ENCODE measurements at places on chromosomes 13 and 19. TPM values are rescaled to one million over a fixed set of nuclear protein-coding genes. Genes with fewer than 3 reads are reported as not detected.

The KMT2B gene
- polyA plus RNA-seq = not detected

The MED26 gene
- polyA plus RNA-seq = 7.7 TPM

The ZNF792 gene
- polyA plus RNA-seq = 2.5 TPM

The TMEM150B gene
- polyA plus RNA-seq = 0.62 TPM

The RGL3 gene
- 0.56 TPM for polyA plus RNA-seq

- DNase-seq = no peak
Observed at GRCh38 chr13:74129500-74130191, 4.6 kb downstream of the KLF12 start.

DNA sequence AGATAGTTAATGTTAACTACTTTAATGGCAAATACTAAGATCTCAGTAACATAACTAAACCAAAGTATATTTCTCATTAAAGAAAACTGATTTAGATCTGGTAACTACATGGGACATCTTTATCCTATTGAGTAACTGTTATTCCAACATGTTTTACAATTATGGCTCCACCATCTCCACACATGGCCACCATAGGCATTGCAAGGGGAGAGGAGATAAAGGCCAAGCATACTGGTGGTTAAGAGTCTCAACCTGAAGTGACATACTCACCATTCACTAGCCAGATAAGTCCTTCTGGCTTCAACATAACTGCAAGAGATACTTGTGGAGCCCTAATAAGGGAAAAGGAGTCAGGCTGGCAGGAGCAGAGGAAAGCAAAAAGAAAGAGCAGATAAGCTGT is 1586.4 kb upstream of the SPRY2 start:
- no peak for DNase-seq

DNA sequence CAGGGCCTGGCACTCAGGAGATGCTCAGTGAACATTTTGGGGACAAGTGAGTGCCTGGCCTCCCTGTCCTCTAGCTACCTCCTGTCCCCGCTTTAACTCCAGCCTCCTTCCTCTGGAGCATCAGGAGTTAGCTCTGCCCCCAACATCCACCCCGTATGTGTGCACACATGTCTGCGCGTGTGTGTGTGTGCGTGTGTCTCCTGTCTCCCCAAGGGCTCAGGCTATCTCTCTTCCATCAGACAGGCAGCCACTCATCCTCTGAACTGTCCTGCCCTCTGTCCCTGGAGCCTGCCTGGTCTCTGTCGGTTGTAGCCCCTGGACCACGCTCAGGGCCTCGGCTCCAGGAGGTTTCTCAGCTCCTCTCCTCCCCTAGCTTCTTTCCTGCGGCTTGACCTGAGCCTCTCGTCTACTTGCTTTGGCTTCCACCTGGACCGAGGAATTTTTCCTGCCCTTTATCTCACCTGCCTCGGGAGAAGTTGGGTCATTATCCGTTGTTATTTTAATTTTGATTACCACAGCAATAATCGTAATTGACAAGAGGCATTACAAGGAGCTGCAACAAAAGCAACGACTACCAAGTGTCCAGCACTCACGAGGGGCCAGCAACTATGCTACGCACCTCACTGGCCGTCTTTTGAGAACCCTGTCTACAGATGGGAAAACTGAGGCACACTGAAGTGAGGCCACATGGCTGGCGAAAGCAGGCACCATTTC is 32.0 kb upstream of the ASF1B start:
- DNase-seq = no peak

DNA sequence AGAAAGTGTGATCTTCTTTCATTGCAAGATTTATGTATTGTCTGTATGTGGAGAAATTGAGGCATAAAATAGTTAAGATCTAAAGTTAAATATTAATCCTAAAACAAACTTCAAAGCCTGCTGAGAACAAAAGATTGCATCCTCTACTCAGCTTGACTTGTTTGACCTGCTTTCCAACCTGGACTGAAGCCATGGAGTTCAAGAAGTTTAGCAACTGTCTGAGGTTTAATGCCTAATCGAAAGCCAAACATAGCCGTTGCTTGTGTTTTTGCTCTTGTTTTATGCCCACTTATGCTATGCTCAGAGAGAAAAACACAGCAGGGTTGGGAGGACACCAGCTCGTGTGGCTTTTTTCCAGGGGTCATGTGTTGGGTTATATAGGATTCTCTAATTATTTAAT is 135.6 kb downstream of the NUFIP1 start:
- no peak for DNase-seq

- peak; percentile 66 for DNase-seq
Observed at GRCh38 chr19:56837492-56838023, 3.0 kb downstream of the PEG3 start.

DNA sequence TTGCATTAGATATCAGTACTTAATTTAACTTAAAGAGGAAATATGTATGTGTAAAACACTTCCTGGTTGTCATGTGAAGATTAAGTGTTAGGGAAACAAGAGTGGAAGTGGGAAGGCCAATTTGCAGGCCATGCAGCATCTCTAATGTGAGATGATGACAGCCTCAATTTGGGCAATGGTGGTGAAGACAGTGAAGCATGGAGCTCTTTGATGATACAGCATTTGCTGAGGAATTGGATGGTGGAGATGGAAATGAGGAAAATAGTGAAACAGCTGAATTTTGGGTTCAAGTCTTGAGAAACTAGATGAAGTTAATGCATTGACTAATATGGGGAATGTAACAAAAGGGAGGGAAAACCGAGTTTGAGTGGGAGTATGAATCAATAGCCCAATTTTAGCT is 231.7 kb upstream of the MIR17HG start:
- no peak for DNase-seq

DNA sequence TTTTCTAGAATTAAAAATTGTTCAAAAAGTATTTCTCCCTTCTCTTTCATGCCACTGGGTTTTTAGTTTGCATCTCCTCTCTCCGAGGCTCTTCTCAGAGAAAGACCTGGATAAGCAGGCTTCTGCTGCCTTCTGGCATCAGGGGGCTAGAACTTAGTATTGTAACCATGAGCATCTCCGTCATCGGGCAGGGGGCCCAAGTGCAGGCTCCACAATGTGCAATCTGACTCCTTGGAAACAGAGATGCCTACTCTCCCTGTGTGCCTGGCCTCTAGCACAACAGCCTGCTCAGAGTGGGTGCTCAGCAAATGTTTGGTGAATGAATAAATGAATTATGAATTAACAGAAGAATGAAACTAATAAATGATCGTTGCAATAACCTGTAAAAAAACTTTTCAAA is 45.6 kb upstream of the MTIF3 start:
- DNase-seq = no peak
